WTC11 (cell line): ENCODE measurements at places on chromosomes 7 and 10. TPM values are rescaled to one million over a fixed set of nuclear protein-coding genes. Genes with fewer than 3 reads are reported as not detected.

GRCh38 chr7:127702938-127703337 lies 50.9 kb downstream of the SND1 start:
- H3K27ac ChIP-seq, result no peak overlapping the region
- peaks cover 88% of the 10 kb centered on the region for H3K36me3 ChIP-seq
- H3K4me1 ChIP-seq, result no peaks in the 10 kb centered on the region
- no peaks in the 10 kb centered on the region for H3K27me3 ChIP-seq
- H3K4me3 ChIP-seq, result no peak overlapping the region

DNA sequence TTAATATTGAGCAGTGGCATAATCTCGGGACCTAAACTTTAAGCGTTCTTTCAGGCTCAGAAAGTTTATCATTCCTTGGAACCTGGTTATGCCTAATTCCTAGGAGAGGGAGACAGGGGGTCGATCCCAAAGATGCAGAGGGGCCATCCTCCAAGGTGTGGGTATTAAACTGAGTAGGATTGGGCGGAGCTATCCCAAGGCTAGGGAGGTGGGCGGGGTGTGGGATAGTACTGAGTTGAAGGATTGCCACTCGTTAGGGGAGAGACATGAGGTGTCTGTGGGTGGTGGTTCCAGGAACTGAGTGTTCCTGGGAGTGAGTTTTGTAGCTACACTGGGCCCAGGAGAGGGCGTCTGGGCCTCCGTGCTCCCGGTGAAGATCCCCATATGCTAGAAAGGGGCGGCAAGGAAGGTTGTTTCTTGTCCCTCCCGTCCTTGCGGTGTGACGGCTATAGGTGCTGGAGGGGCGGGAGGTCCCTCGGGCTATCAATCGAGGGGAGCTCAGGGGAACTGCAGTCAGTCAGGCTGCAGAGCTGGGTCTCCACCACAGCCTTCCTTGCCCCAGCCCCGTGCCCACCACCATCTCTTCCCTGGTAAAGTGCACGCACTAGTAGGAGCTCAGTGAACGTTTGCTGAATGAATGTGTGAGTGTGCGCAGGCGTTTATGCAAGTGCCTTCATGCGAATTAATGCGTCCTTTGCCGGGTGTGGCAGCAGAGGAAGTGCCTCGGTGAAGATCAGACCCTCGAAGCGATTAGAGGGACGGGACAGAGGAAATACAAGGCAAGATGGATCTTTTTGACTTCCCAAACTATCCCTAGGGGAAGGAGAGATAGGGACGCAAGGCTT lies 3.0 kb upstream of the HMX2 start:
- H3K27me3 ChIP-seq, result peaks cover 100% of the 10 kb centered on the region
- DNase-seq, result peak; percentile 53
- H3K4me1 ChIP-seq, result peaks cover 68% of the 10 kb centered on the region
- peak overlapping the region; percentile 57 for H3K4me3 ChIP-seq
- H3K36me3 ChIP-seq, result peaks cover 3% of the 10 kb centered on the region; the same call in 1 of the 2 replicates

- H3K27me3 ChIP-seq, result no peaks in the 10 kb centered on the region; the same call in 1 of the 2 replicates
- H3K4me1 ChIP-seq, result no peaks in the 10 kb centered on the region
- peaks cover 42% of the 10 kb centered on the region for H3K36me3 ChIP-seq
- H3K27ac ChIP-seq, result no peak overlapping the region
- no peak overlapping the region for H3K4me3 ChIP-seq
These were observed 61.2 kb upstream of the AGR3 start for GRCh38 chr7:16942929-16943509.

DNA sequence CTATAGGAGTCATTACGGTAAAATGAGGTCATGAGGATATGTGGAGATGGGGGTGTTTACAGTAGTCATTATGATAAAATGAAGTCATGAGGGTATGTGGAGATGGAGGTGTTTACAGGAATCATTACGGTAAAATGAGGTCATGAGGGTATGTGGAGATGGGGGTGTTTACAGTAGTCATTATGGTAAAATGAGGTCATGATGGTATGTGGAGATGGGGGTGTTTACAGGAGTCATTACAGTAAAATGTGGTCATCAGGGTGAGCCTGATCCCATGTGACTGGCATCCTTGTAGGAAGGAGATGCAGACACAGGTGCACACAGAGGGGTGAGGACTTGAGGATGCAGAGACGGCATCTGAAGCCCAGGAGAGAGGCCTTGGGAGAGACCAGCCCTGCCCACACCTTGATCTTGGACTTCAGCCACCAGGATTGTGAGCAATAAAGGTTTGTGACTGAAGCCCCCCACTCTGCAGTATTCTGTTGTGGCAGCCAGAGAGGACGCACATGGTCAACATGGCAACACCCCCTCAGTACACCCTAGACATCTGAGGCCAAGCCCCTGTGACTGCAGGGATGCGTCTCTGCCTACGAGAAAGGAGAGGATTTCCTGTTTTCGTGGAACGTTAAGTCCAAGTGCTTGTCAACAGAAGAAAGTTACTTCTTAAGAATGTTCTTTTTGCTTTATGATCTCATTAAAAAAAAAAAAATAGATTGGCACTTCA lies 544.4 kb downstream of the DNAJB6 start:
- no peak overlapping the region for H3K4me3 ChIP-seq
- H3K27me3 ChIP-seq, result peaks cover 4% of the 10 kb centered on the region
- H3K4me1 ChIP-seq, result no peaks in the 10 kb centered on the region
- H3K27ac ChIP-seq, result no peak overlapping the region
- DNase-seq, result no peak

DNA sequence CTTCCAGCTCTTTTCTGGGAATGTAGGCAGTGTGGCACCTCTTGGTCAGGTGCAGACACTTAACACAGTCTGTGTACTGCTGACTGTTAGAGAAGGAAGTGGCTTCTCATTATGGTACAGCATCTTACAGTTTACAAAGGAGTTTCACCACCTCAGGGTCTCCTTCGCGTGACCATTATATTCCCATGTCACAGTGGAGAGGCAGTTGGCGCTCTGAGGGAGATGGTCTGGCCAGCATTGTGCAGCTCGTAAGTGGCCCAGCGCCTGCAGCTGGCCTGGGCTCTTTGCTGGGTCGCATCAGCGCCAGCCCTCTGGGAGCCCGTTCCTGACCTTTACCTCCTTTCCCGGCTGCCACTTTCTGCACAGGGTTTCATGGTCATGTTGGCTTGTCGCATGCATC lies 15.4 kb downstream of the TSPAN15 start:
- no peaks in the 10 kb centered on the region for H3K27me3 ChIP-seq
- H3K36me3 ChIP-seq, result no peaks in the 10 kb centered on the region
- peaks cover 14% of the 10 kb centered on the region for H3K4me1 ChIP-seq
- no peak for DNase-seq

- peaks cover 17% of the 10 kb centered on the region for H3K27me3 ChIP-seq
- H3K4me3 ChIP-seq, result no peak overlapping the region
- H3K4me1 ChIP-seq, result peaks cover 37% of the 10 kb centered on the region
- no peak for DNase-seq
- no peak overlapping the region for H3K27ac ChIP-seq
These were observed 5.7 kb upstream of the CELF2 start for GRCh38 chr10:11011984-11012383.

DNA sequence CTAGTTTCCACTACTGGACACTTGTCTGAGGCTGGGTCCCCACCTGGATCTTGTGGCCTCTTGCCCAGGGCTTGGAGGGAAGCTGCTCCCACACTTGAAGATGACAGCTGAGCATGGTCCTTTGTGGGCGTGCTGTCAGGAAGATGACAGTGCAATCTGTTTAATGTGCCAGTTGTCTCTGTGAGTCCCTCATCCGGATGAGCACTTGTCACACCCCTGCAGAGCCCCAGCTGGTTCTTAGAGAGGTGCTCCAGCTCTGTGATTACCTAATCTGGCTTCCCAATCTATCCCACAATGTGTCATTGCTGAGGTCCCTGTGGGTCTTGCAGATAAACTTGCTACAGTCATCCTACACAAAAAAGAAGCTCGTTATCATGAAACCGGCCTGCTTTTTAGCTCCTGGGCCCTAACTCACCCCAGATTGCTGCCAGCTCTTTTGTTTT lies 34.8 kb upstream of the CCSER2 start:
- no peak overlapping the region for H3K27ac ChIP-seq
- DNase-seq, result no peak
- no peak overlapping the region for H3K4me3 ChIP-seq
- no peaks in the 10 kb centered on the region for H3K36me3 ChIP-seq
- peaks cover 50% of the 10 kb centered on the region for H3K4me1 ChIP-seq

DNA sequence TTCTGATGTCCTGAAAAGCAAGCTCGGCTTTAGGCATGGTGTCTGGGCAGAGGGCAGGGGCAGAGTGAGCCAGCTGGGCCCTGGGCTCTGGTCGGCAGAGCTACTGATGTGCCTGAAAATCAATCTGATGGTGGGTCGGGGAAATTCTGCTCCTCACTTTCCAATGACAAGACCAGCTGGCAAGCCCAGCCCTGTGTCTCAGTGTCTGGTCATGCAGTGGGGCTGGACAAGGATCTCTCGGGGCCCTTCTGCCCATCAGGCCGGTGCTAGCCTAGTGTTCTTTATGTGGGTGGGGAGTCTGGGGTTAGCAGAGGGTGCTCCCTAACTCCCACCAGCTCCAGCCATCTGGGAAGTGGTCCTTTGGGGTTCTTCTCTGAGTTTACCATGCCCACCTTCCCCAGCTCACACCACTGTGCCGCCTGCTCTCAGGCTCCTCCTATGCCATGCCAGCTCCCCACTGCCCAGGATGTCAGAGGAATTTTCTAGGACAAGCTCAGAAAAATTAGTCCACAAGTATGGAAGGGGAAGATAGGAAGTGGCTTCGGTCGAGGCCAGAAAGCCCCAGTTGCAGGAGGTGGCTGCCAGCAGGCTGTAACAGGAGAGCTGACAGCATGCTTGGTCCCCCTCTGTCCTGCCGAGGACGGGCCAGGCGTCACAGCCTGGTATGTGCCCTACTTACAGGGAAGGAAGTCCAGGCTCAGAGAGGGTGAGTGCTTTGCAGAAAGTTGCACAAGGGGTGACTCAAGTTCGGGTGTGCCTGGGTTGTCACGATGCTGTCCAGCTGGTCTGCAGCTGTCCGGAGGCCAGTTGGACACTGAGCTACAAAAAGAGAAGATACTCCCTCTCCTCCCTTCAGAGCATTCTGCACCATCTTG lies 135.2 kb downstream of the ADCY1 start:
- H3K27me3 ChIP-seq, result no peaks in the 10 kb centered on the region
- H3K36me3 ChIP-seq, result peaks cover 4% of the 10 kb centered on the region; the same call in 1 of the 2 replicates
- peak; percentile 5 for DNase-seq
- H3K4me1 ChIP-seq, result no peaks in the 10 kb centered on the region
- no peak overlapping the region for H3K27ac ChIP-seq

GRCh38 chr10:14454206-14454605 lies 123.5 kb upstream of the FRMD4A start:
- H3K4me3 ChIP-seq, result no peak overlapping the region
- H3K27me3 ChIP-seq, result peaks cover 5% of the 10 kb centered on the region; the same call in 1 of the 2 replicates
- DNase-seq, result no peak
- no peak overlapping the region for H3K27ac ChIP-seq
- peaks cover 15% of the 10 kb centered on the region for H3K36me3 ChIP-seq

DNA sequence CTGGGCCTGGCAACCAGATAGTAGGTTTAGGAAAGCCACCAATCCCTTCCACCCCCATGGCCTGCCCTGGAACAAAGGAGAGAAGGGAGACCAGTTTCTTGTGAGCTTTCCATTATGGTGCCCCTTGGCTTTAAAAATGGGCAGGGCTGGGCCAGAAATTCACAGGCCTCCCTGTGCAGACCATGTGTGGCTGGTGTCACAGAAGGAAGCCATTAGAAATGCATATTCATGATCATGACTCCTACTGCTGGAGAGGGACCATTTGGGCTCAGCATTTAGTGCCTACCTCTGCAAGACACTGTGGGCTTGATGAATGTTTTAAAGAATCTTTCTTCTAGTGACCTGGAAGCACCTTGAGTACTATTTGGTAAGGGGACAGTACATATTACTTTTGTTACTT lies 108.3 kb downstream of the HECW1 start:
- peaks cover 23% of the 10 kb centered on the region for H3K36me3 ChIP-seq
- no peaks in the 10 kb centered on the region for H3K27me3 ChIP-seq
- H3K27ac ChIP-seq, result no peak overlapping the region
- H3K4me3 ChIP-seq, result no peak overlapping the region

- H3K4me1 ChIP-seq, result peaks cover 15% of the 10 kb centered on the region
- H3K4me3 ChIP-seq, result no peak overlapping the region
- H3K27me3 ChIP-seq, result peaks cover 29% of the 10 kb centered on the region
- DNase-seq, result no peak
- no peaks in the 10 kb centered on the region for H3K36me3 ChIP-seq
- no peak overlapping the region for H3K27ac ChIP-seq
These were observed 50.7 kb downstream of the KCNMA1 start for GRCh38 chr10:77586719-77587415.

GRCh38 chr7:26865094-26865388 lies 651 bp upstream of the SKAP2 start:
- H3K27me3 ChIP-seq, result peaks cover 59% of the 10 kb centered on the region
- H3K36me3 ChIP-seq, result no peaks in the 10 kb centered on the region
- peak overlapping the region; percentile 91 for H3K4me3 ChIP-seq
- H3K27ac ChIP-seq, result peak overlapping the region; percentile 96

DNA sequence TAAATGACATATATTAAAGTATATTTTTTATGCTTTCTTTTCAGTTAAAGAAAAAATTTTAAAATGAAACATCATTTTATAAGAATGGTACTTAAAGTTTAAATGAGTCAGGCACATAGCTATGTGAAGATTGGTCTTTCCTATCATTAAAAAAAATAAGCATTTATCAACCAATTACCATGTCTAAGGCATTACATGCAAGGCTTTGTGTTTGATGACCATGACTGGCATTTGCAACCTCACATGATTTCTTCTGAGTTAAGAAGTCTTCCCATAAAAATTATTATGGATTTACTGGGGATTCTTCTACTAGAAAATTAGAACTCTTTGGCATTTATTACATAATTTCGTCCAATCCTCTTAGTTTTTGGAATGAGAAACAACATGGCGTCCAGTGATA lies 776.1 kb downstream of the MAGI2 start:
- no peak for DNase-seq
- H3K27me3 ChIP-seq, result no peaks in the 10 kb centered on the region
- H3K4me1 ChIP-seq, result peaks cover 13% of the 10 kb centered on the region
- H3K36me3 ChIP-seq, result no peaks in the 10 kb centered on the region

The CNPY1 gene
- 0.09 TPM in 2 of 3 replicates, not detected in the other for total RNA-seq

The BTBD16 gene
- not detected in 3 replicates for total RNA-seq

The CYP3A7 gene
- not detected in 3 replicates for total RNA-seq

The SLC13A4 gene
- total RNA-seq, result 1.6 to 2.1 TPM (median 1.7 TPM) in 3 replicates

The NEURL1 gene
- 0.66 to 1.2 TPM (median 0.99 TPM) in 3 replicates for total RNA-seq

The VTI1A gene
- total RNA-seq, result 18.6 to 20.1 TPM (median 18.9 TPM) in 3 replicates

The PVRIG gene
- 0.37 to 0.55 TPM in 2 of 3 replicates, not detected in the other for total RNA-seq
